T-cell (primary cell): ENCODE measurements at places on chromosomes 2 and 18. TPM values are rescaled to one million over a fixed set of nuclear protein-coding genes. Genes with fewer than 3 reads are reported as not detected.

DNA sequence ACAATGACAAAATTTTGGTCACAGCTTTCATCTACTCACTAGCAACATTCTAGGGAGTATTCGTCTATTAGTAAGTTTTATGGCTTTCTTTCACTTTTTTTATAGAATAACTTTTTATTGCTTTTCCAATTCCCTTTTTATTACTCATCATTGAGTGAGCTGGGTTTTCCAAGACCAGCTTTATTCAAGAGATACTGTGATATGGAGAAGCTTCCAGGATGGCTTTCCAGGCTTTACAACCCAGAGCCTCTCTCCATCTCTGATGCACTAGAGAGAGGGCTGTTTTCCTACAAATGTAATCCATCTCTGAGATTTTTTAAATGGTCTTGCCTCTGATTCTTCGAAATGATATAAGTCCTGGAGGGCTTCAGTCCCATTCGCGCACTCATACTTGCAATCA is 118.3 kb downstream of the LDLRAD4 start:
- H3K27ac ChIP-seq, result no peak overlapping the region
- H3K4me3 ChIP-seq, result no peak overlapping the region
- H3K4me1 ChIP-seq, result no peaks in the 10 kb centered on the region
- DNase-seq, result no peak
- no peaks in the 10 kb centered on the region for H3K27me3 ChIP-seq

DNA sequence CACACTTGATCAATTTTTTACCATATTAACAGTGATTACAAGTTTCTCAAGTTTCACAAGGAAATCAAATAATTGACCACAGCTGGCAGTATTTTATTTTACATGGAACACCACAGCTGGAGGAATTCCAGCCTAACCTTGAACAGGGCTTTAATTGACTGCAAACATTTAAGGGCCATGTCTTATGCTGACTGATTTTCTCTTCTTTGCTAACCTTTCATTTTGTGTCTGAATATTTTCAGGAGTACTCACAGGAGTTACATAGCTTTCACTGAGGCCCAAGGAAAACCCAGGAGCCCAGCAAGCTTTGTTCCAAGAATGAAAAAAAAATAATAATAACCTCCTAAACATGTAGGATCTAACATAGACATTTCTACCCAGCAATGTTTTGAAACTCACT is 49.6 kb downstream of the FRZB start:
- H3K36me3 ChIP-seq, result no peaks in the 10 kb centered on the region
- DNase-seq, result no peak
- H3K27me3 ChIP-seq, result peaks cover 7% of the 10 kb centered on the region

- no peaks in the 10 kb centered on the region for H3K27me3 ChIP-seq
- H3K36me3 ChIP-seq, result no peaks in the 10 kb centered on the region
- no peak for DNase-seq
- no peaks in the 10 kb centered on the region for H3K4me1 ChIP-seq
These were observed 167.4 kb downstream of the THSD7B start for GRCh38 chr2:136932700-136933099.

GRCh38 chr2:157178874-157179273 is 78.6 kb upstream of the GALNT5 start:
- H3K27ac ChIP-seq, result no peak overlapping the region
- no peaks in the 10 kb centered on the region for H3K4me1 ChIP-seq
- DNase-seq, result no peak
- no peak overlapping the region for H3K4me3 ChIP-seq
- no peaks in the 10 kb centered on the region for H3K36me3 ChIP-seq

GRCh38 chr2:109450574-109451273 is 163.0 kb downstream of the SEPTIN10 start:
- H3K27ac ChIP-seq, result no peak overlapping the region
- no peaks in the 10 kb centered on the region for H3K4me1 ChIP-seq
- H3K4me3 ChIP-seq, result no peak overlapping the region
- DNase-seq, result no peak

GRCh38 chr18:767961-768360 is 44.1 kb downstream of the YES1 start:
- H3K36me3 ChIP-seq, result no peaks in the 10 kb centered on the region
- H3K27ac ChIP-seq, result no peak overlapping the region
- no peaks in the 10 kb centered on the region for H3K27me3 ChIP-seq
- no peak overlapping the region for H3K4me3 ChIP-seq
- H3K4me1 ChIP-seq, result no peaks in the 10 kb centered on the region

CCDC74B gene
- 2.0 TPM for total RNA-seq
